ENCODE measurements at places on chromosomes 4 and X.

- peak; percentile 90 for DNase-seq
Observed at GRCh38 chr4:1008840-1009541, 2.4 kb upstream of the FGFRL1 start.

GRCh38 chrX:45801554-45801953 lies 600.9 kb upstream of the DIPK2B start:
- no peak for DNase-seq

DNA sequence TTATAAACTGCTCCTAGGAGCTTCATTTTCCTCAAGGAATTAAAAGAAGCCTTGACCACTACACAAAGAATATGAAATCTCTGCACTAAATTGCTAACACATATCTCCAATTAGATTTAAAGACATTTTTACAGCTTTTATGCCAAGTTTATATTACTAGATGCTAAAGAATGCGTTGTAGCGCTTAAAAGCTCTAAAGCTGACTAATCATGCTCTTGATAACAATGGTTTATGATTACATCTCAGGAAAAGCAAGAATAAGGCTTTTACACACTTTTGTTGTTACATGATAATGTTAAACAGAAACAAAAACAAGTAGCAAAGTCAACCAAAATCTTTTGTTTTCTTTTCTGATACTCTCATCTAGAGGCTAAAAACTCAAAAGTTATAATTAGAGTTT lies 44.7 kb downstream of the SLC10A7 start:
- no peak for DNase-seq

DNA sequence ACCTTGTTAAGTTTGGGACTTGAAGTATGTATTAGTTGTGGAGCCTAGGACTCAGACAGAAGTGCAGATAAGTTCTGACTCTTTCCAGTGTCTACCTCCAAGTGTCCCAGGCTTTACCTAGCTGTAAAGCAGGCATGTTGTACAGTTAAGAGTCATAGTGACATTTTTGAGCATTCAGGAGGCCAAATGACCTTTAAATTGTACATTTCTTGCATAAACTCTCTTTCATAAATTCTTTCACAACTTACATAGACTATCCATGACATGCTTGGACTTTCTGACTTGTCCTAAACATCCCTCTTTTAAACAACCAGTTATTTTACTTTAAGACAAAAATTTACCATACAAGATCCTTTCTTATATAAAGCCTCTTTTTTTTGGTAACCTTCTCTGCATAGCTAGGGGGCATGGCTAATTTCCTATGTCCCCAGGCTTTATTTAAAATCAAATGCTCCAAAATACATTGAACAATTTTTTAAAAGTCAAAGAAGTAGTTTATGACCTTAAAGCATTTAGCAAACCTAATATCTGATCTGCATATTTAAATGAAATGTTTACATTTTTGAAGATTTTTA lies 40.1 kb upstream of the UGT8 start:
- no peak for DNase-seq

GRCh38 chrX:34493086-34493485 lies 164.0 kb downstream of the TMEM47 start:
- no peak for DNase-seq

DNA sequence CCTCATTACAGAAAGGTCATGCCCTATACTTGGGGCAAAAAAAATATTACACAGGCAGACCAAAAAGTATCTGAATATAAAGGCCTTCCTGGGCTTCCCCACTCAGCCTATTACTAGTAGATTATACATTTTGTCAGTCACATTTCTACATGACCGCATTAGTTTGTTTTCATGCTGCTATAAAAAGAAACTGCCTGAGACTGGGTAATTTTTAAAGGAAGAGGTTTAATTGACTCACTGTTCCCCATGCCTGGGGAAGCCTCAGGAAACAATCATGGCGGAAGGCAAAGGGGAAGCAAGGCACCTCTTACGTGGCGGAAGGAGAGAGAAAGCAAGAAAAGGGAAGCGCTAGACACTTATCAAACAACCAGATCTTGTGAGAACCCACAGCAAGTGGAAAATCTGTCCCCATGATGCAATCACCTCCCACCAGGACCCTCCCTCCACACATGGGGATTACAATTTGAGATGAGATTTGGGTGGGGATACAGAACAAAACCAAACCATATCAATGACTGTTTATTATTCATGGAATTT lies 1312.0 kb downstream of the PCDH7 start:
- no peak for DNase-seq

- no peak for DNase-seq
Observed at GRCh38 chr4:73066445-73066844, 3.1 kb downstream of the COX18 start.

DNA sequence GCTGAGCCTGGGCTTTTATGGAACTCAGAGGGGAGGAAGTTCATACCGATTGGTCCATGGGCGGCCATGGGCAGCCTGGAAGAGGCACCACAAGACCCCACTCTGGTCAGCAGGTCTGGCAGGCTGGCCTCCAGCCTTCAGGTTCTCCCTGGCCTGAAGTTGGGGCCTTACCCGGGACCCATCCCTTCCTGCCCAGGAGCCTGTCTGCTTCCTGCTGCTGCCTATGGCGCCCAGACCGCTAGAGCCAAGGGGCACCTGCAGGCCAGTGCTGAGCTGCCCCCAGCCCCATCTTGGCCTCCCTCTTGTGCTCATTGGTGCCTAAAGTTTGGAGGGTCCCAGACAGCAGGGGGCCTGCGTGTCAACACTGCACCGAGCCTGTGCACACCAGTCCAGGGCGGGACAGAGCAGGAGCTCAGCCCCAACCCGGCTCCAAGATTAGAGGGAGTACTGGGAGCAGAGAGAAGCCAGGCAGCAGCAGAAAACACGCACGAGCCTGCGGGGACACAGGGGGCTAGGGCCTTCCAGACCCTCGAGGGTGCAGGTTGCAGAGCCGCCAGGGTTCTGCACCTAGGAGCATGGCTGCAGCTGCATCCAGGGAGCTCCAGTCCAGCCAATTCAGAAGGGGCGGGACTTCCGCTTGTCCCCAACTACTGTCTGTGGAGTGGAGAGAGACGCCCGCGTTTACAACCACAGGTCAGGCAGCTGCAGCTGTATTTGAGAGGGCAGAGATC lies 30.7 kb upstream of the ZNF280C start:
- no peak for DNase-seq

DNA sequence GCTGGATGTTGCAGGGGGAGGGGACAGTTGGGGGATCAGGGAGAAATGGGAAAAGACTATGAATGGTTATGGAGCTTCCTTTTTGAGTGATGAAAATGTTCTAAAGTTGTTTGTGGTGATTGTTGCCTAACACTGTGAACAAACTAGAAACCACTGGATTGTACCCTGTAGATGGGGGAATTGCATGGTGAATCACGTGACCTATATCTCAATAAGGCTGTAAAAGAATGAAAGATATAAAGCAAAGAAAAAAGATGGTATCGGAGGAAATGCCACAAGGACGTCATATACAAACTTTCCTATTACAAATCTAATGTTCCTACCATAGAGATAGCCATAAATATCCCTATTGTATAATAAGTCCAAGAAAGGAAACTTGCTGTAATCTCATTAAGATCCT lies 20.6 kb upstream of the CT55 start:
- no peak for DNase-seq

All from kidney (tissue), 22 donors.